ENCODE measurements at places on chromosomes 2 and 18.

DNA sequence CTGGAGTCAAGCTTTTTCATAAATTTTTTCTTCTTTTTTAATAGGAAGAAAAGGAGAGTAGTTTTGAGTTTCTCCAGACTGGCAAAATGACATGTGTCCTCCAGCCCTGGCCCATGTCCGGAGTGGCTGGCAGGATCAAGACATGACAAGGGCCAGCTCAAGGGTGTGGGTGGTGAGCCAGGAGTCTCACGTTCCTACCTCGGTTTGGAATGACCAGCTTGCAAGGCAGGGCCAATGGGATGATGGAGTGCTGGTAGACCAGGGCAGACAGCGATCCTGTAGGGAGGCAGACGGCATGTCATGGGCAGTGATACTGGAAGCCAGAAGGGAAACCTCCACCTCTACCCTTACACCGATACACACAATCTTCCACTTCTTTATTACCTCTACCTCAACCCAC is 190.6 kb downstream of the TNS1 start:
- no peak for DNase-seq

DNA sequence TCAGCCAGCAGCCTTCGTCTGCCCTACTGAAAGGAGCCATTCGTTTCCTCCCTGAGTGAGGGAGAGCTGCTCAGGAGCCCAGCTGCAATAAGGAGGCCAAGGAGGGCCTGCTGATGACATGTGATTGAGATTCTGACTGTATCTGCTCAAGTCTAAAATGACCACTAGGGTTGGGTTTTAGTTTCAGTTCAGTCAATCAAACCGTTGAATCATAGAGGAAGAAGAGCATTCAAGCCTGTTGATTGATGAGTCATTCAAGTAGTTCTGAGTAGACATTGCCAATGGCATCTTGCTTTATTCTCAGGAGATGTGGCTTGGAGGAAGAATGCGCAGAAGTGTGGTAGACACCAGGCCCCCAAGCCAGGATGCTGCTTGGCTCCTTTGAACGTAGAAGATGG is 19.9 kb upstream of the BCL2L11 start:
- DNase-seq = peak; percentile 38

- DNase-seq = peak; percentile 84
These were observed 50.6 kb downstream of the TRAF3IP1 start for GRCh38 chr2:238370823-238371372.

- DNase-seq = peak; percentile 60
These were observed 87.5 kb downstream of the TFCP2L1 start for GRCh38 chr2:121197369-121198091.

GRCh38 chr2:152581360-152581759 is 135.9 kb downstream of the PRPF40A start:
- DNase-seq = no peak

DNA sequence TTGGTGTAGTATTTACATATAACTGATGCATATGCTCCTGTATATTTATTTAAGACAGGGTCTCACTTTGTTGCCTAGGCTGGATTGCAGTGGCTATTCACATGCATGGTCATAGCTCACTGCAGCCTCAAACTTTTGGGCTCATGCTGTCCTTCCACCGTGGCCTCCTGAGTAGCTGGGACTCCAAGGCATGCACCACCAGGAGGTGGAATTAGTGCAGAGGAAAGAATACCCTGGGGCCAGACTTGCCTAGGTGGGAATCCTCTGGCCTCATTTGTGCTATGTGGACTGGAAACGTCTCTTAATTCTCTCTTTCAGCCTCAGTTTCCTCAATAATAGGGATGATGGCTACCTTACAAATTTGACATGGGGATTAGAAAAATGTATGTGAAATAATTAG is 2.3 kb downstream of the CEP192 start:
- no peak for DNase-seq

DNA sequence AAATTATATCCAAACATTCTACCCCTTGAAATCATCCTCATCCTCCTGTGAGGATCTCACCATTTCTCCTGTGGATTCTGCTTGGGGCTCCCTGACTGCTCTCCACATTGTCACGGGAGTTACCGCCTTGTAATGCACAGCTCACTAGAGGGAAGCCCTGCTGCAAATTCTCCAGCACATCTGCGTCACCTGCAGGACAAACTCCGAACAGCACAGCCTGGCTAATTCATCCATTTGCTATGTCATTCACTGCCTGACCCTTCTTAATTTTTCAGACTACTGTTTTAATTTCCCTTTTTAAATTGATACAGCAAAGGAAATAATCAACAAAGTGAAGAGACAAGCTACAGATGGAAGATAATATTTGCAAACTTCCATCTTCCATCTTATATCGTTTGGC is 627.4 kb downstream of the FBXO15 start:
- DNase-seq = no peak

DNA sequence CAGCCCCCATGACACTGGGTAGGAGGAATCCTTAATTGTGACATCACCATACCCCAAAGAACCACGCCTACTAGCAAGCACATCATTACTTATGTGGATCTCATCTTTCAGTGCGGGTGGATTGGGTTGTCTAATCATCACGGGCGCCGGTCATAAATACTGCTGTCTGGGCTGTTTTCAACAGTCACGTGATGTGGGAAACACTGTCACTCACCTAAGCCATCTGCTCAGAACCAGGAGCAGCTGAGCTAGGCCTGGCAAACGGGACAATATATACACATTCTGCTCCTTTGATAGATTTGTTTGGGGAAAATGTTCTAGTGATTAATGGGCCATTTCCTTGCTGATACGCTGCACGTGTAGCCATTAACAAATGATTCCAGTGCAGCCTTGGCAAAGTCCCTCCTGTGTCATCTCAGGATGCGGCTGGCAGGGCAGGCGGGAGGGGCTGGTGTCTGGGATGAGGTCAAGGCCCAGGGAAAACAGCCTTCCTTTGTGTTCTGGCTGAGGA is 145.9 kb upstream of the COPS8 start:
- no peak for DNase-seq

GRCh38 chr18:62325806-62326645 is 916 bp downstream of the TNFRSF11A start:
- DNase-seq = peak; percentile 22

GRCh38 chr2:146079216-146079615 is 1559.3 kb upstream of the ZEB2 start:
- peak; percentile 8 for DNase-seq

DNA sequence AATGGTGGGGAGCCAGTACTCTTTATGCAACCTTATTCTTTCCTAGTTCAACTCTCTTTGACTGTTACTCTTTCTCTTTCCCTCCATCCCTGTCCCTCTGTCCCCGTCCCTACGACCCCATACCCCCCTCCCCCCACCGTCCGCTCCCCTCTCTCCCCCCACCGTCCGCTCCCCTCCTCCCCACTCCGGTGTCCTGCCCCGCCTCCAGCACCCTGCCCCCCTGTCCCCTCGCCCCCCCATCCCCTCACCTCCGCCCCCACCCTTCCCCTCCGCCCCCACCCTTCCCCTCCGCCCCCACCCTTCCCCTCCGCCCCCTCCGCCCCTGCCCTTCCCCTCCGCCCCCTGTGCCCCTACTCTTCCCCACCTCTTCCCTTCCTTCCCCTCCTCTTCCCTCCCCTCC is 128.4 kb downstream of the LPIN1 start:
- no peak for DNase-seq

DNA sequence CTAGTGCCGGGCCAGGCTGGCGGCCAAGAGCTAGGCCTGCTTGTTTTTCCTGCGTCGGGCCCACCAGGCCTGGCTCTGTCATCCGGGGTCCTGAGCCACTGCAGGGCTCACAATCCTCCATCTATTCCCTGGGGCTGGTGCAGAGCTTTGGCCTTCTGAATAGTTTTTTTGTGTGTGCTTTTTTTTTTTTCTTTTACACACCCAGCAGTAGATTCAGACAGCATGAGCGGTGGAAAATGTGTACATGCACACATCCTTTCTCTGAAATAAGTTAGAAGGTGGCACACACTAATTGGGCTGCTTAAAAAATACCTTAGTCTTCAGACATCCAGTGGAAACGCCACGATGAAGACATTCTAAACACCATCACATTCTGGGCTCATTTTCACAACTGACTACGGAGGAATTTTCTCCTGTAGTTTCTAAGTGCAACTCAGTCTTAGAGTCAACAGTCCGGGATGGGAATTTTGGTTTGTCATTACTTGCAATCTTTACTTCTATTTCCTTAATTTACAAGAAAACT is 6.1 kb downstream of the ZFP36L2 start:
- no peak for DNase-seq

DNA sequence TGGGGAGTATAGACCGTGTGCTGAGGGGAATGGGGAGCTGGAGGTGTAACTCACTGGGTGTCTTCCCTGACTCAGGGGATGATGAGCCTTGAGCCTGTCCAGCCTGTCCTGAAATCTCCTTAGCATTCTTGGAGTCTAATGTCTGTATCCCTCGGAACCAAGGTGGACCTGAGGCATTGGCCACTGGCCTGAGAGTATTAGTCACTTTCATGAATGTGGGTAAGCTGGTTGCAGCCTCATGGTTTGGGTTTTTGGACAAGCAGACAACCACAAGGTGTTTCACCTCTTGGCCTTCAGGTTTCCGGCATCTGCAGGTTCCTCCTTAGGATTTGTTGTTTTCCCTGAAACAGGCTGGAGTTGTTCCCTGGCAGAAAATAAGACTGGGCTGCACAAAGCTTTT is 63.2 kb downstream of the PRKCE start:
- DNase-seq = no peak

GRCh38 chr2:177817300-177817699 is 255.3 kb downstream of the PDE11A start:
- DNase-seq = no peak

GRCh38 chr2:39413063-39413737 is 23.9 kb downstream of the MAP4K3 start:
- DNase-seq = no peak

DNA sequence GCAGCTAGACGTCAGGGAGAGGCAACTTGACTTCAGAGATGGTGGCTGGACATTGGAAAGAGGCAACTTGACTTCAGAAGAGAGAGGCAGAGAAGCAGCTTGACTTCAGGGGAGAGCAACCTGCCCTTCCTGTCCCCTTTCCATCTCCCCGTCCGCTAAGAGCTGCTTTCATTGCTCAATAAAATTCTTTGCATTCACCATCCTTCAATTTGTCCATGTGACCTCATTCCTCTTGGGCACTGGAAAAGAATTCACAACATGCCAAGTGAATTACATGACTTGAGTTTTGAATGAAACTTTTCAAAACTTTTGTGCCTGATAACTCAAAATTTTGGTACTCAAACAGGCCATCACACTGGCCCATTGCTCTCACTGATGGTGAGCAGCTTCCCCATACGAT is 158.9 kb downstream of the DPP4 start:
- DNase-seq = peak; percentile 15

Measured in ELR (cell line).